Activated T-cell treated with anti-CD3 and anti-CD28 coated beads for 1 hour (primary cell): ENCODE measurements at places on chromosomes 16 and 17.
A peak's percentile ranks its signal among the peaks of the same experiment; 100 is the strongest.

DNA sequence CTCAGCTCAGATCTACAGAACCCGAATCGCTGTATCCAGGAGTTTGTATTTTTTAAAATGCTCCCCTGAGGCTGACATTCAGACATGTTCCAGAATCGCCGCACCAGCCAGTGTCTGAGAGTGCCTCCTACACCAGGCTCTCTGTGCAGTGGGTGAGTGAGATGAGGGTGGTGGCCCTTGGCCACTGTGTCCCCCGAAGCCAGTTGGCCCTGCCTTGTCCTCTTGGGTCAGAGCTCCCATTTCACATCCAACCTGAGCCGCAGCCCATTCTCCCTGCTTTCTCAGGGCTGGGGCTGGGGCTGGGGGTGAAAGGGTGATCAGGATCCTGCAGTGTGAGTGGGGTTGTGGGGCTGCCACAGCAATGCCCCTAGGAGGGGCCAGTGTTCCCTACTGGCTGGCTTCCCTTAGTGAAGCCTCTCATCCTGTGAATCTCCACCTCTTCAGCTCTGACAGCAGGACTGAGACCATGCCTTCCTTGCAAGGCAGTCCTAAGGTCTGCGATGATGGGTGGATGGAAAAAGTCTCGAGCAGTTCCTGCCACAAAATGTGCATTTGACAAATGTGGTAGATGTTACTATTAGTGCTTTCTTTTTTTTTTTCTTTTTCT, 12.9 kb upstream of the MYCBPAP start:
- DNase-seq, result no peak

- no peak for DNase-seq
Measured at GRCh38 chr16:79053577-79053976, 547.0 kb downstream of the MAF start.

DNA sequence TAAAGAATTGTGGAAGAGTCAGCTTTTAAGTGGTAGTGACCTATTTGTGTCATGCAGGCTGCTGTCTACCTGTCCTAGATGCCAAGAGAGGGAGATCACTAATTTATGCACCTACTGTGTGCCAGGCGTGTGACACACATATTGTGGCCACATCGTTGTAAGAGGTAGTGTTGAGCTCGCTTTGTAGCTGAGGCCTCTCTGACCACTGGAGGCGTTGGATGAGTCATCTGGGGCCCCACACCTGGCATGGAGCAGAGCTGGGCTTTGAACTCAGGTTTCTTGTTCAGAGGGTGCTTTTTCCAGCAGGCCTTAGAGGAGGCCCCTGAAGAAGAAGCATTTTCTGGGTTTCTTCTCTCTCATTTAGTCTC, 52.3 kb upstream of the LGALS9 start:
- DNase-seq, result no peak

DNA sequence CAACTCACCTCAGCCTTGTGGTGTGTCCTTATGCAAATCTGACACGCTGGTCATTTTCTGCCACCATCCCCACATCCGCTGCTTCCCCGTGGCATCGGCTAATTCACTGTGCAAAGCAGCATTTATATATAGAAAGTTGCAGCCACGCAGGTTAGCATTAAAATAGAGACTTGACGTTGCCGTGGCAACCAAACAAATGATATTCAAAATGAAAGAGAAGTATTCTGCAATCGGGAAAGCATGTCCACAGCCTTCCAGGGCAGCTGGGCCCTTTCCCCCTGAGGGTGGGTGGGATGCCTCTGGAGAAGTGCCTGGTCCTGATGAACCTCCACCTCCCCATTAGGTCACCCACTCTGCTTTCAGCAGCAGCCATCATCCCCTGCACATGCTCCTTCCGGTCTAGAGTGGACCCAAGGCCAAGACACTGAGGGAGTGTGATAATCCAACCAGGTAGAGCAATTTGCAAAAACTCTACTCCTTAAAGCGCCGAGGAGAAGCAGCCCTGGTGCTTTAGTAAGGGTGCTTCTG, 138.7 kb downstream of the GAS7 start:
- DNase-seq, result no peak

DNA sequence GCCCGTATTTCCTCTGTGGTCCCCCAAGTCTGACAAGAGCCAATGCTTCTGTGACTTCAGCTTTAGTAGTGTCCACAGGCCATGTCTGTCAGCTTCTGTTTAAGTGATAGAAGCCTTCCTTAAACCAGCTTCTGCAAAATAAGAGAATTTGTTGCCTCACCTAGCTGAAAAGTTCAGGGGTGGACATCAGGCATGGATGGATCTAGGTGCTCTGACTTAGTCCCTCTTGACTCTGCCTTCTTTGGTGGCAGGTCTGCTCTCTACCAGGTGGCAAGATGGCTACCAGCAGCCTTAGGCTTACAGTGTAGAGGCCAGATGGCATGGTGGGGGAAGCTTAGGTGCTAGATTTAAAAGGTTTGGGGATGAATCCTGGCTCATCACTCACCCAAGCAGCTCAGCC, 33.7 kb downstream of the KATNIP start:
- DNase-seq, result no peak

DNA sequence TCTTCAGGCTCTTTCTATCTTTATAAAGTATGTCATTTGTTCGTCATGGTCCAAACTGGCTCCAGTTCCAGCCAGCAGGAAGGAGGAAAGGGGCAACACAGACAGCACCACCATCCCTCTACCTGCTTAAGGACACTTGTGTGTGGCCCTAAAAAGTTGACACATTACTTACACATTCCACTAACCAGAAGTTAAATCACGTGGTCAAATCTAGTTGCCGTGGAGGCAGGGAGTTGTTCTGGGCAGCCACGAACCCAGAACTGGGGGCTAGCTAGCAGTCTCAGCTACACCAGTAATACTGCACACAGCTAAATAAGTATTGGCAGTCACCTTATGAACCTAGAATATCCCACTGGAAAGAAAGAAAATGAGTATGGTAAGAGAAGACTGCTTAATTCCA, 104.2 kb downstream of the SNX11 start:
- DNase-seq, result no peak

DNA sequence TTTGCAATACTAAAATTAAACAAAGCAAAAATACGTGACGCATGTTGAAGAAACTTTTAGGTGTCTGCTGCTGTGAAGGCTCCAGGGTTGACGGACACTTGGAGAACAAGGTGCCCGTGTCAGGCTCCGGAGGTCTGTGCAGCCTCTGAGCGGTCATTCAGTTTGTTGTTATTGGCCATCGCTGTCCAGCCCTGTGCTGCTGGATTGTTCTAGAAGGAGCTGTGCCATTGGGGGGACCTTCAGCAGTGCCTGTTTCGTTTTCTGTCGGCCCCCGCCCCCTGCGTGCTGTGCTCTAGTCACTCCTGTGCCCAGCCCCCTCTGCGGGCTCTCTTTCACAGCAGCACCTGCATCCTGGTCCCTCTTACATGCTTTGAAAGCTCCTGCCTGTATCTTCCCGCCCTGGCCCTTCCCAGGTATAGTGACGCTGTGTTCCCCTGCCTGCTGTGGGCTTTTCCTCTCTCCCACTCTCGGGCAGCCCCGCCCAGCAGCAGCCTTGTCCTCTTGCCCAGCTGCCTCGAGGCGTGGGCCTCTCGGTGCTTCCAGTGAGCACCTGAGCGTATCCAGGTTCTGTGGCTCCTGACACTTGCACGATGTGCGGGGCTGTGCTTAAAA, 50.7 kb downstream of the RNF213 start:
- DNase-seq, result no peak

DNA sequence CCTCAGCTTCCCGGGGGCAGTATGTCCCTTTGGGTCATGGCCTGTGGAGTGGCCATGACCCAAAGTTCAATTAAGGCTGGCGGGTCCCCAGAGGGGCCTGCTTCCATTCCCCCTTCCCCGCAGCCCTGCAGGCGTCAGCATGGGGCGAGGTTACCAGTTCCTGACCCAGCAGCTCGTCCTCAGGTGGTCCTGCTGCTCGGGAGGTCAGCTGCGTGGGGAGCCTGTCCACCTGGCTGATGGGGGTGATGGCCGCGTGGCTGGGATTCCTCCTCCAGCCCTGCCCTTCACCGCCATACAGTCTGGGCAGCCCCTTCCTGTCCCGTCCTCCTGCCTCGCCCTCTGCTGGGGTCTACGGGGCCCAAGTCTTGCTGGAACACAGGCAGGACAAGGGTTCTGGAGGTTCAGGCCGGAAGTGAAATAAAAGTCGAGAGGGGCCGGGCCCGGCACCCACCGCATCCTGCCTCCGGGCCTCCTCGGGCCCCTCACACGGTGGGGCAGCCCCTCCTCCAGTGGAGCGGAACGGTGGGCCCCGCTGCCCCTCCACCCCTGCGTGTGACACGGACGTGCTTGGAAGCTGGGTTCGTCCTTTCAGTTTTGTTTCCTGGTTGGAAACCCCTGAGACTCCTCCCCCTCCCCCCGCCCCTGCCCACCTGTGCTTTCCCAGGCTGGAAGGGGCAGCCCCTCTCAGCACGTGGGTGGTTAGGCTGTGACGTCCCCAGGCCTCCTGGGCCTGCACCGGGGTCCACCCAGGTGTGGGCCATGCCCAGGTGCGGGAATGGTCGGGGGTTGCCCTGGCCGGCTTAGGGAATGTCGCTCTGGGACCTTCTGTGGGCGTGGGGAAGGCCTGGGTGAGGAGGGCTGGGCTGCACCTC, 6.8 kb downstream of the UBALD2 start:
- DNase-seq, result peak; percentile 46

DNA sequence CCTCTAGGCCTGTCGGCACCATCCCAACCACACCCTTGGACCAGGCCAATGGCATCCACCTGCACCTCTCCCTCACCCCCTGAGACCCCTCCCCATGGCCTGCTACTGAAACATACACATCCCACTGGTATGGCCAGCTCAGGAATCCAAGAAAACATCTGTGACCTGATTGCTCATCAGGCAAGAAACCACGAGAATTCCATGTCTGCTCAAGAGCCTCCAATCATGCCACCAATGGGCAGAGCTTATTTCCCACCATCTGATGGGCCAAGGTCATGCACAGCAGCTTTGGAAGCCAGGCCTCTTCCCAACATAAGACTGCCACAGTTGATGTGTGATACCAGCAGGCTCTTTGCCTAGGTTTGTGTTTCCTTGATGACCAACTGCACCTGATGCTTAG, 190.1 kb downstream of the C16orf78 start:
- no peak for DNase-seq

DNA sequence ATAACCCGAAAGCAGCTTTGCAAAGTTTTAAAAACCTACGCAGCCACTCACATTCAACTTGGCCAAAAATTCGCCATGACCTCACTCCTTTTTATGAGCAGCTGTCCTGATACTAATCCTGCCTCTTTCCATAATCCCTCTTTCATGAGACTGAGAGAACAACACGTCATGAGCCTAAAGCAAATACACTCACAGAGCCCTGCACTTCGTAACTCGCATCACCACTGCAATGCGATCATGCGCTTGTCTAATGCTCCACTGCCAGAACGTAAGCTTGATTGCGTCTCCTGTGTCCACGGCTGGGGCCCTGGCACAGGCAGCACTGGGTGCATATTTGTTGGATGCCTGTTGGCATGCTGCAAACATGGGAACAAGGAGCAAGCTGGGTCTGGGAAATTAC, 36.2 kb downstream of the CDRT4 start:
- DNase-seq, result no peak

DNA sequence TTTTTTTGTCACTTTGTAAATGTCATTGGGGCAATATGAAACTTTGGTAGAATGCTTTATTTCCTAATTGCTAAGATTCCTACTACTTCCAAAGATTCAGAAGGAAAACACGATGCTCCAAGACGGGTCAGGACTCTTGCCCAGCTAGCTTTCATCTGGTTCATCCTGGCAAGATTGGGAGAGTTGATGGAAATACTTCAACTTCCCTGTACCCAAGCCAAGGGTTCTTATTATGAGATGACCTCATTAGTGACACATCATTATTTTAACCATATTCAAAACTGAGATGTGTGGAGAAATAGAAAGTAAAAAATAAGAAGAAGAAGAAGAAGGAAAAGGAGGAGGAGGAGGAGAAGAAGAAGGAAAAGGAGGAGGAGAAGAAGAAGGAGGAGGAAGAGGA, 25.6 kb downstream of the SOX9 start:
- DNase-seq, result no peak

DNA sequence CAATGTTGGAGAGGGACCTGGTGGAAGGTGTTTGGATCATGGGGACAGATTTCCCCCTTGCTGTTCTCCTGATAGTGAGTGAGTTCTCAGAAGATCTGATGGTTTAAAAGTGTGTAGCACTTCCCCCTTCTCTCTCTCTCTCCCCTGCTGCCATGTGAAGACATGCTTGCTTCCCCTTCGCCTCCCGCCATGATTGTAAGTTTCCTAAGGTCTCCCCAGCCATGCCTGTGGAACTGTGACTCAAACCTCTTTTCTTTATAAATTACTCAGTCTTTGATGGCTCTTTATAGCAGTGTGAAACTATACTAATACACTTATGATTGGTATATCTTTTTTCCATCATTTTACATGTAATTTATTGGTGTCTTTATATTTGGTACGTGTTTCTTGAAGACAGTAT, 13.4 kb downstream of the ADGRG5 start:
- DNase-seq, result no peak

- no peak for DNase-seq
Measured at GRCh38 chr17:12693640-12694039, 27.9 kb downstream of the MYOCD start.

- no peak for DNase-seq
Measured at GRCh38 chr17:75334723-75335122, 45.5 kb upstream of the SLC25A19 start.

GRCh38 chr16:64589836-64590235, 532.0 kb downstream of the CDH11 start:
- no peak for DNase-seq

DNA sequence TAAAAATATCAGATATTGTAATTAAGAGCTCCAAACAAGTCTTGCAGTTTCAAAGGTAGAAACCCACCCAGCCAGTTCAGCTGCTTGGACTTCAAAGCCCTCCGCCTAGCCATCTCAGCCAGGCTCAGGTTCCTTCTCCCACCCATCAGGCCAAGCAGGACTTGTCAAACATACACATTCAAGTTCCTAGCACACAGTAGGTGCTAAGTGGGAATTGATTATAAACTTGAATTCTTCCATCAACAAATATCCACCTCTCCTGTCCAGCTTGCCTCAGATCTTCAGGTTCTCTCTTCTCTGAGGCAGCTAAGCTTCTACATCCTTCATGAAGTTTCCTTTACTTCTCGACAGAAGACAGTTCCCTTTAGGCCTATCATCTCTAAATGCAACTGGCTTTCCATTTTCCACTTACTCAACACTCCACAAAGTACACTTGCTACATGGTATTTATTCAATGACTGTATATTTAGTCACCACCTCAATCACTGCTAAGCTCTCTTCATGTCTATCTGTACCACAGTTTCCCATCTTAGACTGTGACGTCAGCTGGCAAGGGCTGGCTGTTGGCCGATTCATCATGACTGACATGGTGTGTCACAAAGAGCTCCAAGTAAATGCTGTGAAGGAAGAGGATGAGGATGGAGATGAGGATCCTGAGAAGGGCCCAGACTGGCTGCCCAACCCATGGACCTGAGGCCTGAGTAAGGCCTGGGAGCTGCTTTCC, 13.3 kb upstream of the COG7 start:
- DNase-seq, result no peak

GRCh38 chr17:55223524-55223923, 41.2 kb upstream of the HLF start:
- DNase-seq, result no peak

GRCh38 chr16:2948807-2949704, 15.0 kb upstream of the KREMEN2 start:
- no peak for DNase-seq

GRCh38 chr16:30992931-30993816, 8.2 kb downstream of the HSD3B7 start:
- no peak for DNase-seq

GRCh38 chr17:22304667-22305303, 612.5 kb downstream of the KCNJ18 start:
- DNase-seq, result no peak
